ENCODE measurements at places on chromosomes 12 and 14.

GRCh38 chr14:60166142-60166541, 944 bp upstream of the DHRS7 start:
- DNase-seq, result no peak

GRCh38 chr14:23704890-23705289, 68.7 kb downstream of the DHRS2 start:
- DNase-seq, result peak; percentile 15

GRCh38 chr14:72013721-72014345, 81.6 kb downstream of the RGS6 start:
- DNase-seq, result no peak

DNA sequence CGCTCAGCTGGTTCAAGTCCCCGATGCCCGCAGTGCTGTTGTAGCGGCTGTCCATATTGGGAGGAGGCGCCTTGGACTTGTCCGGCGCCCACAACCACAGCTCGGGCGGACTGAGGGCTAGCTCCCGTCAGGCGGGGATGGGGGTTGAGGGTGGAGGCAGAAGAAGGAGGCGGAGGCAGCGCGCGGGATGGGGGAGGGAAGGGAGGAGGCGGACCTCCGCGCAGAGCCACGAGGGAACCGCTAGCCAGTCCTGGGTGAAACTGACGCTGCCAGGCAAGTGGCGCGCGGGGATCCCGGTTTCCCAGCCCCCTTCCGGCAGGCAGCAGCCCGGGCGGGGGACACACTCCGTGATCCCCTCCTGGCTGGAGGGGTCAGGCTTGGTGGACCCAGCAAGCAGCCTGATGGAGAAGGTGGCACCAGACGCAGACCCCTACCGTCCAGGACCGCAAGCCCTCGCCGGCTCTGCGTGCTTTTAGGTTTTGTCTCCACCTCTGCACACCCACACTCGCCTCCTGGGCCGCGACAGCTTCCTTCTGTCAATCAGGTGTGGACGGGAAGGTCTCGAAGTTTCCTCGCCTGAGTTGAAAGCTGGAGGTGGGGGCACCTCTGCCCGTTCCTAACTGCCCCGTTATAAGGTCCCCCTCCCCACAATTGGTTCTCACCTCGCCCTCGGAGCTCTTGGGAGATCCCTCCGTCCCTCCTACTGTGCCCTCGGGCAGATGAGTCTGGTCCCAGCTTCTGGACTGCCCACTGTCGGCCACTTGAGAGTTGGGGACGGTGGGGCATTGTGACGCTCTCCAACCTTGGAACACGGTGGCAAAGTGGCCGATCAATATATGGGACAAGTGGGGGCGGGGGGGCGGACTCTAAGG, at the start of gene CPNE8:
Gene CPNE8 (minus strand): TSS at position 112 of the 872 bp plus-strand sequence. CDS start 57 bp downstream, at position 55.
- no peak for DNase-seq

DNA sequence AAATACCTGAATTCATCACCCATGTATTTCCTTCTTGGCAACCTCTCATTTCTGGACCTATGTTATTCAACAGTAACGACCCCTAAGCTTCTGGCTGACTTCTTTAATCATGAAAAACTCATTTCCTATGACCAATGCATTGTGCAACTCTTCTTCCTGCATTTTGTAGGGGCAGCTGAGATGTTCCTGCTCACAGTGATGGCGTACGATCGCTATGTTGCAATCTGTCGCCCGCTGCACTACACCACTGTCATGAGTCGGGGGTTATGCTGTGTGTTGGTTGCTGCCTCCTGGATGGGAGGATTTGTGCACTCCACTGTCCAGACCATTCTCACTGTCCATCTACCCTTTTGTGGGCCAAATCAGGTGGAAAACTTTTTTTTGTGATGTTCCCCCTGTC, 356 bp downstream of the OR4Q2 start:
- no peak for DNase-seq

GRCh38 chr14:75259510-75259855, 19.1 kb upstream of the FOS start:
- peak; percentile 80 for DNase-seq

DNA sequence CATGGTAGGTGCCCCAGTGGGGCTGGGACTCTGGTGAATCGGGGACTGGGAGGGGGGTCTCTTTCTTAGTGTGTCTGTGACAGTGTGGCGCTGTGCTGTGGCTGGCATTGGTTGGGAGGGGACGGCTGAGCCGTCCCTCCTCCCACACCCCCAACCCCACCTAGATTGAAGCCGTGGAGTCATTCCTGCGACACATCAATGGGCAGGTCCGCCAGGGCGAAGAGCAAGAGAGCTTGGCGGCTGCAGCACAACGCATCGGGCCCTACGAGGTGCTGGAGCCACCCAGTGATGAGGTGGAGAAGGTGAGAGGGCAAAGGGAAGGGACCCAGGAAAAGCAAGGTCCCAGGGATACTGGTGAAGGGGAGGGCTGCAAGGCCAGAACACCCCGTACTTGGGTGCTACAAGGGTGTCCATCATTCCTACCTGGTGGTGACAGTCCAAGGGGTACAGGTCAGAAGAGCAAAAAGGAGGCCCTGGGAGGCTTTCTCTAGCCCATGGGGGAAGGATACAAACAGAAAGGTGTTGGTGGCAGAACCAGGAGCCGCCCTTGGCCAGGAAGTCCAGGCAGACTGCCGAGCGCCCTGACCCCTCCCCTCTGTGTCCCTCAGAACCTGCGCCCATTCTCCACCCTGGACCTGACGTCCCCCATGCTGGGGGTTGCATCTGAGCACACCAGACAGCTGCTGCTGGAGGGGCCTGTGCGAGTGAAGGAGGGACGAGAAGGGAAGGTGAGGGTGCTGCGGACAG, 7.4 kb downstream of the PLEKHG6 start:
- no peak for DNase-seq
